AG09309 (cell line): ENCODE measurements at places on chromosomes 3 and 15.

GRCh38 chr3:6716420-6716819, 144.5 kb upstream of the GRM7 start:
- no peak for DNase-seq

DNA sequence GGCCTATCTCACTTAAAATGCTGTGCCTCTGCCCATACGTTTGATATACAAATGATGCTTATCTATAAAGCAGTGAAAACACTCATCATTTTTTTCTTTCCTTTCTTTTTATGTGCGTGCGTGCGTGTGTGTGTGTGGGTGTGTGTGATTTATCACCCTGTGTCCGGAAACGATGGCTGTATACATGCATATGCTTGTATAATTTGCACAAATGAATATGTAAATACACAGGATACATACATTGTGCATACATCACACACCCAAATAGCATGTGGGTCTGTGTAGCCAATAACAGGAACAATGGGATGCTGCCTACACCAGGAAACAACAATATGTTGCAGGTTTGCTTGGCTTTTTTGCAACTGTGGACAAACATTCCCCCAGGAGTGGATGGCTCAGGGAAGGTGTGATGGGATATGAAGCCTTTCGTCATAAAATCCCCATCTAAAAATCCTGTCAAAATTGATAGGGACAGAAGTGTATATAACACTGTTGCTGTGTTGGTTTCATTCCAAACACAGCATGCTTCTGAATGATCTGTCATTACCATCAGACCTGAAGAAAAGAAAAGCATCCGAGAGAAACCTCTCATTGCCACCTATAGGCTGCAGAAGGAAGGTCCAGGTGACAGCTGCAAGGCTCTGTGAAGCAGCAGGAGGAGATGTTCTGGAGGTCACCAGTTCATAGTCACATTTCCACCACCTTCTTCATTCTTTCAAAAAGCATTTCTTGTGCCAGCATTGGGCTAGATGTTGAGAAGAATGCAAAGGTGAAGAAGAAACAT, 503.9 kb upstream of the NR2F2 start:
- no peak for DNase-seq

- DNase-seq: no peak
Observed at GRCh38 chr3:122307976-122308375, 17.1 kb upstream of the CSTA start.

DNA sequence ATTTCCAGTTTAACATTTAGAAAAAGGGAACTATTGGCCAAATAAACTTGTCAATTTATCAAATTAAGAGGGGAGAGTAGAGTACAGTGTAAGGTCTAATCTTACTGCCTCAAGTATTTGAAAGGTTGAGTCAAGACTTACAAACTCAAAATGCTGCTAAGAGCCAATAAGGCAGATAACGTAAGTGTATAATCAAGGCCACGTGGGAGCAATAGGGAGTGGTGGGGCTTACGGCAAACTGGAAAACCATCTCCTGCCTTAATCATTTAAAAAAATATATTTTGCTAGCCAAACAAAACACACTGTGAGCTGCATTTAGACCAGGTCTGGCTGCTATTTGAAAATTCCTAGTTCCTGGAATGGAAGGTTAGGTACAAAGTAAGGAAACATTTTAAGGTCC, 107.3 kb upstream of the FRMD4B start:
- no peak for DNase-seq

DNA sequence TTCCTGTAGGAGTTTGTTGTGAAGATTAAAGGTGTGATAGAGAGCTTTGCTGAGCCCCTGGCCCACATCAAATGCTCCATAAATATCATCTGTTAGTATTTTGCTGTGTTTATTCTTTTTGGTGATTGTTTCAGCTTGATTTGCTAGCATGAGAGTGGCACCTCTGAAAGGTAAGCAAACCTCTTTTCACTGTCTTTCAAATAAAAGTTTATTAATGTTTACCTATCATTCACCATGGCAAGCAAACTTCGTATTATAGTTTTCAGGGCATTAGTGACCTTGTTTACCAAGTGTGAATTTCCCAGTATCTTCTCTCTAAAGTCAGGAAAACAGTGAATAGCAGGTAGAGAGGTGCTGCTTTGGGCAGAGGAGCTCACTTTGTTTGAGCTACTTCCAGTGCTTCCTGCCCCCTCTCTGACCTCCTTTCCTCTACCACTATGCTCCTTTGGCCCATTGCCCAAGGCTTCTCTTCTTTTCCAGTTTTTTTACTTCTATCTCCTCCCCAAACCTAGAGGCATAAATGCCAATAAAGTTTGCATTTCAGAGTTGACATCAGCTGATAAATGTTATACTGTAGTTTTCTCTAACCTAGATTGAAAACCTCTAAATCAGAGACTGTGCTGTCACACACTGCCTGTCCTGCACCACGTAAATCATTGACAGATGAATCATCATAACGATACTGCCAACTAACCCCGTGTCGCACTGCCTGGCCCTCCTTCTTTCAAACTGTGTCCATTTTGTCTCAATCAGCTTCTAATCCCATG, 569.0 kb downstream of the TUSC7 start:
- no peak for DNase-seq

- DNase-seq: no peak
Observed at GRCh38 chr3:106167728-106168127, 298.9 kb upstream of the CBLB start.

DNA sequence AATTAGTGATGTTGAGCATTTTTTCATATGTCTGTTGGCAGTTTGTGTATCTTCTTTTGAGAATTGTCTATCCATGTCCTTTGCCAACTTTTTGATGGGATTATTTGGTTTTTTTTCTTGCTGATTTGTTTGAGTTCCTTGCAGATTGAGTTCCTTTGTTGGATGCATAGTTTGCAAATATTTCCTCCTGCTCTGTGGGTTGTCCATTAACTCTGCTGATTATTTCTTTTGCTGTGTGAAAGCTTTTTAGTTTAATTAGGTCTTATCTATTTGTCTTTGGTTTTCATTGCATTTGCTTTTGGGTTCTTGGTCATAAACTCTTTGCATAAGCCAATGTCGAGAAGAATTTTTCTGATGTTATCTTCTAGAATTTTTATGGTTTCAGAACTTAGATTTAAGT, 414.6 kb downstream of the EPHA6 start:
- no peak for DNase-seq

DNA sequence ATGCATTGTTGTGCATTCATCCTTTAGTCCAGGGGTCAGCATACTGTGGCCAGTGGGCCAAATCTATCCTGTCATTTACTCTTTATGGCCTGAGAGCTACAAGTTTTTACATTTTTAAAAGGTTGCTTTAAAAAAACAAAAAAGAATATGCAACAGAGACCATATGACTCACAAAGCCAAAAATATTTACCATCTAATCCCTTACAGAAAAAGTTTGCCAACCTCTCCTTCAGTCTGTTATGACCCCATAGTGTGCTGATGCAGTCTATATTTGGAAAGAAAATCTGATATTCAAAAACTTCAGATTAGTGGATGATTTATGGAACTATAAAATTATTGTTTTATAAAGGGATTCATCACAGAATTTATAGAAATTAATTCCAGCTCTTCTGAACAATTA, 237.5 kb upstream of the IL12A start:
- peak; percentile 29 for DNase-seq

DNA sequence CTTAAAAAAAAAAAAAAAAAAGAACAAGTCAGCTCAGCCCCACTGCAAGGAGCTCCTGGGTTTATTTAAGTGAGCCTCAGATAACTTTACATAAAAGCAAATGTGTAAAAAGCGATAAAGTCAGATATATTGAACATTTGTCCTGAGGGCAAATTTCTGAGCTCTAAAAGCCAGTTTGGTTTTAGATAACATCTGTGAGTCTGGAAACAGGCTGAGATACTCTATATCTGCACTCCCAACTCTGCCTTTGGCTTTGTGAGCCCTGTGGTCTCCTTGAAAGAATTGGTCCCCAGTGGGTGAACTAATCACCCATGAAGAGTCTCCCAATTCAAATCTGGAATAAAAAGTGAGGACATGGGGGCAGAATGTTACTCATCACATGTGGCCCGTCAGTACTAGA, 104.6 kb downstream of the APBA2 start:
- DNase-seq: no peak

DNA sequence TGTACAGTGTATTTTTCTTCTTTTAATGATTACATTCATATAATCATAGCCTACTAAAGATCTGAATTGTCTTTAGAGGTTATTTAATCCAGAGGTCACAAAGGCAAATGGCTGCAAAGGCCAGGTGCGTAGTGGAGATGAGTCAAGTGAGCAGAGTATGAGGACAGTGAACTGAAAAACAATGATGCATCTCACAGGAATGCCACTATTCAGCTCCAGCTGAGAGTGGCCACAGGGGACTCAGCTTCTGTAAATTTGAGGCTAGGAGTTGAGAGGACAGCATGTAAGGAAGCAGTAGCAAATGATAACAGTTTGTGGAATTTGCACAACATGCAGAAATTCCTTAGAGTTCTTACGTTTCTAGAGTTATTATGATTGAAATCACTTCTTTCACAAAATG, 50.4 kb downstream of the COL6A5 start:
- DNase-seq: no peak

DNA sequence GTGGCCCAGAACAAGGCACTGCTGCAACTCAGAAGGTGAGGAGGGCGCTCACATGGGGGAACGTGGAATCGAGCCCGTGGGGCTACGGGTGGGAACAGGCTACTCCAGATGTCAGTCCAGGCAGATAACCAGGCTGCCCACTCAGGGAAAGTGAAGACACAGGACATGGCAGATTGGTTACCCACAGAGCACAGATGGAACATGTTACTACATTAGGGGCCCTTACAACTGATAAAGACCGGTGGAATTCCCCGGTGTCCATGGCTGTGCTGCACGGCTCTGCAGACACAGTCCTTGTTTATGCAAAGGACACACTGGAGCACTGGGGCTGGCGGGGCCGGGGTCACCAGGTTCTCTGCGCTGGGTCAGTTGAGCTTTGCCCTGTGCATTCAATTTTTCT, 36.9 kb downstream of the PCSK6 start:
- no peak for DNase-seq

DNA sequence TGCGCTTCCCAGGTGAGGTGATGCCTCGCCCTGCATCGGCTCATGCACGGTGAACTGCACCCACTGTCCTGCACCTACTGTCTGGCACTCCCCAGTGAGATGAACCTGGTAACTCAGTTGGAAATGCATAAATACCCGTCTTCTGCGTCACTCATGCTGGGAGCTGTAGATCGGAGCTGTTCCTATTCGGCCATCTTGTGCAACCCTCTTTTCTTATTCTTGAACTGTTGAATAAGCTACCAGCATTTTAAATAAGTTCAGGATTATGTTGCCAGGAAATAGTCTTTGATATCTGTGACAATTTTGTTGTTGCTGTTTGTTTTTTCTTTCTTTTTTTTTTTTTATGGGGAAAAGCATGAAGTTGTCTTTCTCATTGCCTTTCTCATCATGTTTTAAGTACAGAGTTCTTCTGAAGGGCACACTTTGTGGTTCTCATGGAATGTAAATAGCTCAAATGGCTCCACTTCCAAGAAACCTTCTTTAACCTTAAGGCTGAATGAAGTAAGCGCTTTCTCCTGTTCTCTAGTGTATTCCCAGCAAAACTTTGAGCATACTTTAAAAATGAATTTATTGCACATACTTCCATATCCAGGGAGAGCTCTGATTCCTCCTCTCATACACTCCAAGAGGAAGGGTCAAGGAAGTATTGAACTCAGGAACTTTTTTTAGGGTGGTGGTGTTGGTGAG, 468.0 kb upstream of the TBL1XR1 start:
- peak; percentile 17 for DNase-seq

DNA sequence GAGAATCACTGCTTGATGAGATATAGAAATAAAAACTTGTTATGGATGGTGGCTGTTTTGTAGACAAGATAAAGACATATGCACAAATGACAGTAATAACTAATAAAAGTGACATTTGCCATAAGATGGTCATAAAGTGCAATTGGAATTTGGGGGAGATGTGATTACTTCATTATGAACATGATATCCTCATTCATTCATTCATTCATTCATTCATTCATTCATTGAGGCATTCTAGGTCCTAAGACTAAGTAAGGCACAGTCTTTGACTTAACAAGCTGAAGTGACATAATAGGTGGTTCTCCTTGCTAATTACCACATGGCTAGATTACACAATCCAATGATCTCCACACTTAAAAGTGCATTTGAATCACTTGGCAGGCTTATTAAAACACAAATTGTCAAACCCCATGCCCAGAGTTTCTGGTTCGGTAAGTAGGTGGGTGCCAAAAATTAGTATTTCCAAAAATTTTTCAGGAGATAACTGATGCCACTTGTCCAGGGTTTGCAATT, 18.9 kb downstream of the RAP2B start:
- no peak for DNase-seq

DNA sequence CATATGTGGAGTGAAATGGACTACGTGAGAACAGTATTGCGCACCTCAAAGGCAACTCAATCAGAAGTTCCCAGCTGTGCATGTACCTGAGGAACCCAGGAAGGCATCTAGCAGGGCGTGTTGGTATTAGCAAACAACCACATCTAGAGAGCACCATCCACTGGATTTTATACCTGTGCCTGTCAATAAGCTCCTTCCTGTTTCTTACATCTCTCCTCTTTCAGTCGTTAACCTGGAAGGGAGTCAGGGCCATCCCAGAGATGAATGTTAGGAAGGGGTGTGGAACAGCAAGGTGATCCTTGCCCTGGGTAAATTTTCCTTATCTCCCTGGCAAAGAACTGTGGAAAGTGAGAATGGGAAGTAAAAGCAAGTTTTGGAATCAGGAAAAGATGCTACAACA, 29.6 kb upstream of the CHMP2B start:
- DNase-seq: no peak

DNA sequence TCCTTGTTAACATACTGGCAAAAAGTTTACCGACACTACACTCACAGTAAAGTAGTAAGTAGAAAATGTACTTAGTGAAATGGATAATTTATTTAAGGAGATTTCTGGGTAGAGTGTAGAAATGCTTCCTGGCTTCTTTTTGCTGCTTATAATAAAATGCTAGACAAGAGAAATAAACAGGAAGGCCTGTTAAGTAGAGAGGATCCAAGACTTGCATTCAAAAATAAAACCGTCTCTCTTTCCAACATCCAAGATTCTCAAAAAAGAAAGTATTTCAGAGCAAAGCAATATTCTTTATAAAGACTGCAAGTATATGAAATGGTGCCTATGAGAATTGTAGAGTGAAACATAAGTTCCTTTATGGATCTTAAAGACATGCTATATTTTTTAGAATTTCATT, 77.0 kb upstream of the CNTN6 start:
- DNase-seq: no peak

DNA sequence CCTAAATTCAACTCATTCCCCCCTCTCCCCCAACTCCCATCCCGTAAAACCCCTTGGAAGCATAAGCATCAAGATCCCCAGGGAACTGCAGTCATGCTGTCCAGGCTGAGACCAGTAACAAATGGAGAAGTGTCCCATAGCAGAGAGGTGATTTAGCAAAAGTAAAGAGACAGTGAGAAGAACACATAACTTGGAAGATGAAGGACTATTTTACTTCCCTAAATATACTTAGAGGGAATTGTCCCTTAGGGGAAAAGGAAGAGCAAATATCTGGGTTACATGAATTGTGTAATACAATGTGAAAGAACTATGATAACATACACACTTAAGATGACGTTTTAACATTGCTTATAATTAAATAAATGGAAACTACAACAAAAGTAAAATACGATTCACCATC, 61.6 kb upstream of the LRRFIP2 start:
- DNase-seq: no peak

GRCh38 chr3:106006001-106006400, 137.2 kb upstream of the CBLB start:
- DNase-seq: peak; percentile 84

- DNase-seq: no peak
Observed at GRCh38 chr3:127824151-127824825, 2.0 kb upstream of the MGLL start.

GRCh38 chr3:150439657-150440056, 31.6 kb downstream of the TSC22D2 start:
- DNase-seq: no peak

GRCh38 chr3:64109438-64109837, 86.1 kb upstream of the PSMD6 start:
- no peak for DNase-seq
